ENCODE measurements at places on chromosomes 16 and 17.
A peak's percentile ranks its signal among the peaks of the same experiment; 100 is the strongest.

GRCh38 chr17:12961655-12962054 lies 56.2 kb downstream of the ELAC2 start:
- DNase-seq: no peak

- no peak for DNase-seq
These were observed 157.7 kb downstream of the CDH11 start for GRCh38 chr16:64964126-64964540.

GRCh38 chr16:56608043-56608875 lies at the start of gene MT2A:
Gene MT2A, plus strand, starts transcription at chr16:56608584. Its CDS starts 72 bp downstream, at chr16:56608656.
- DNase-seq: peak; percentile 96

DNA sequence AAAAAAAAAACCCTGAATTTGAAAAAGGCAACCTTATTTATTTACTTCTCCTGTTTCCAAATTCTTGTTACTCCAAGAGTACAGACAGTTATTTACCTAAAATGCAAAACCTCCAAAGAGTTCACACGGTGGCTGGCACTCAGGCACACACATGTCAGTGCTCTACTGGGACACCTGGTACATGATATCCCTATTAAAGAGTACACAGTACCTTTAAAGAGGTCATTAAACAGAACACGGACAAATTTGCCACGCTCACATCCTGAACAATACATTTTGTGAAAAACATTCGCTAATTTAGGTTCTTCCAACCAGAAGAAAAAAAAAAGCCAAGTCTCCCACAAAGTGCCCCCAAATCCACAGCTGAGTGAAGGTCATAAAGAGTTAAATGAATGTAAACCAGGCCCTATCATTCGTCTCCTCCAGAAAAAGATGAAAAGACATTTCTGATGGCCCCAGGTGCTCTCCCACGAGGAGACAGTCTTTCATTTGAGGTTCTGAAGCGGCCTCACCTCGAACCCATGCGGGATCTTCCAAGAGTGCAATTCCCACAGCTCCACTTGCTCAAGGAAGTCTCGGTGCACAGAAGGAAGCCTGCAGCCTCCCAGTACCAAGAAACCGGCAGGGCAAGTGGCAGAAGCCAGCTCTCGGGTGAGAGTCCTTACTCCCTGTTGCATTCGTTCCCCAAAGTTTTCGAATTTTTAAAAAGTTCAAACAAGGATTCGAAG lies 993 bp downstream of the ERN1 start:
- DNase-seq: no peak

DNA sequence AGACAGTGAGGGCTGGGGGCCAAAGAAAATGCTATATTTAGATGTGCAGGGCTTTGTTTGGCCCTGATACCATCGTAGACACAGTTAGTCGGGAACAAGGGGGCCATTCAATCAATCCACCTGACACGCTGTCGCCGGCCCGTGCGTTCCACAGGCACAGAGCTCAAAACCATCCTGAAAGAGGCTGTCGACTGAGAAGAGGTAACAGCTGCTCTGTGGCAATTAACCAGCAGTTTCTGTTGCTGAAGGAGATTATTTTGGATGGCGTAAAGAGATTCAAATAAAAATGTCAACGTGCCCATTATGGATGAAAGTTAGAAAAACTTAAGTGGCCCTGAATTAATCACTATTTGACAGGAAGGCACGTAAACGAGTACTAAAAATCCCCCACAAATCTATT lies 276.2 kb upstream of the IRX5 start:
- DNase-seq: no peak

DNA sequence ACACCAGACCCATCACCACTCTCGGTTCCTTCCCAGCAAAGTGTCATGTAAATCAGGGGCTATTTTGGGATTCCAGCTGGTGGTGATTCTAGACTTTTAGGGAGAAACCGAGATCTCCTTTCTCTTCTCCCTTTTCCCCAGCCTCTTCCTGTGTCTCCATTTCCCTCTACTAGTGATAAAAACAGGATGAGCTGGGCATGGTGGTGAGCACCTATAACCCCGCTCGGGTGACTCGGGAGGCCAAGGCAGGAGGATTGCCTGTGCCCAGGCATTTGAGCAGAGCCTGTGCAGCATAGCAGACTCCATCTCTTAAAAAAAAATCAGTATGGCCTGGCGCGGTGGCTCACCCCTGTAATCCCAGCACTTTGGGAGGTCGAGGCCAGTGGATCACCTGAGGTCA lies 6.1 kb downstream of the TBX21 start:
- DNase-seq: no peak

GRCh38 chr17:58381124-58382035 lies 29.4 kb upstream of the SUPT4H1 start:
- no peak for DNase-seq

DNA sequence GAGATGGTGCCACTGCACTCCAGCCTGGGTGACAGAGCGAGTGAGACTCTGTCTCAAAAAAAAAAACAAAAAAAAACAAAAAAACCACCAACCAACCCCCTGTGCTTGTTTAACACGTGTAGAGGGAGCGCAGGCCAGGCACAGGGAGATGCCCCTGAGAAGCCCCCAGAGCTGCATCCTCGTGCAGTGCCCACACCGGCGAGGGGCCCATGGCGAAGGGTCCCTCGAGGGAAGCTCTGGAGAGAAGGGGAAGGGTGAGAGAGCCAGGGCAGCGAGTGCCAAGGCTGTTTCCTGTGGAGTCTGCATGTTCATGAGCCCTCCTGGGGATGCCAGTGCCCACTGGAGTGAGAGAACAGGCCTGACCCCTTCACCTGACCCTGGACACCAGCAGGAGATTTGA lies 47.8 kb upstream of the GSE1 start:
- no peak for DNase-seq

GRCh38 chr17:67283731-67284516 lies 38.9 kb upstream of the HELZ start:
- DNase-seq: no peak

DNA sequence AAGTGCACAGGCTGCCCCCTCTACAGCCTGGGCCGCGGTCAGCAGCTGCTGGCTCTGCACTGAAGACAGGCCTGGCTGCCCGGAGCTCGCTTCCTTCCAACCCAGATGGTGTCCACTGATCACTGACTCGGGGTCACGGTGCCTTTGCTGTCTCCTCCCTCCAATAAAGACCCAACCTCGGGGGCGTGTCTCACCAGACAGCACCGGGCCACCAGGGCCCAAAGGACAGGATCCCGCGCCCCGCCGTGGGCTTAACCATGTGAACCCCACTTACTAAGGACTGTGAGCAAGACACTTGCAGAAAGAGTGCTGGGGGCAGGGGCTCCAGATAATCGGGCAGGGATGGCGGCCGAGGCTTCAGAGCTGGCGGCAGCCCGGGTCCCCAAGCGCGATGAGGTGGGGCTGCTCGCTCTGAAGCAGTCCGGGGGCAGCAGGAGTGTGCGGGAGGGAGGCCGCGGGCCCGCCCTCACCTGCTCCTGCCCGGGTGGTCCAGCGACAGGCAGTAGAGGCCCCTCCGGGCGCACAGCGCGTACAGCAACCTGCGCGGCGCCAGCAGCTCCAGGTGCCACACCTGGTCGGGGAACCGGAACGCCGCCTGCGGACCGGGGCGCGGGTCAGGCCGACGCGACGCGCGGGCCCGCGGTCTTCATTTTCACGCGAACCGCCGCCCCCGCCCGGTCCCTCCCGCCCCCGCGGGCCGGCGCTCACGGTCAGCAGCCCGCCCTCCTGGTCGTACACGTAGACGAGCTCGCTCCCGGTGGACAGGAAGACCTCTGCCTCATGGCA lies 502 bp downstream of the FAAP100 start:
- no peak for DNase-seq

- no peak for DNase-seq
These were observed 219.0 kb downstream of the CPPED1 start for GRCh38 chr16:12584488-12585233.

DNA sequence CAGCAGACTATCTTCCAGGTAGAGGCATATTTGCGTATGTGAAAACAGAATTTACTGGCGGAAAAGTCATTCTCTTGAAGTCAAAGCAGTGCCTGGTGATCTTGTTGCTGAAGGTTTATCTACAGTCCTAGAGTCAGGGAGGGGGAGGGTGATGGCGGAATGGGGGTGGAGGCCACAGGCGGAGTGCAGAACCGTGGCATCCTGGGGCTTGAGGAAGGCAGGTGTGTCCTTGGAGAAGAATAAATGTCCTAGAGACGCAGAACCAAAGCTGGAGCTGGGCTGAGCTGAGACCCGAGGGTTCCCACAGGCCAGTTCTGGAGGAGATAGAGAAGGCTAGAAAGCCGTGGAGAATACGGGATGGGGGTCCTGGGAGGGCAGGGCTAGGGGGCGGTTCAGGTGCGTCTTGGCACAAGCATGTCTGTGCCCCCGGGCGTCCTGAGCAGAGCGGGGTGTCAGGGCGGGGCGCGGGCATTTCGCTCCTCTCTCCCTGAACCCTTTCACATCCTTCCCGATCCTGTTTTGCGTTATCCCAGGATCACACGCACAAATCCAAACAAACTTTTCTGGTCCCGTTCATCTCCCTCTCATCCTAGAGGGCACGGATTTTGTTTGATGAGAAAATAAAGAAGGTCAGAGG lies 76.9 kb upstream of the CREBBP start:
- no peak for DNase-seq

DNA sequence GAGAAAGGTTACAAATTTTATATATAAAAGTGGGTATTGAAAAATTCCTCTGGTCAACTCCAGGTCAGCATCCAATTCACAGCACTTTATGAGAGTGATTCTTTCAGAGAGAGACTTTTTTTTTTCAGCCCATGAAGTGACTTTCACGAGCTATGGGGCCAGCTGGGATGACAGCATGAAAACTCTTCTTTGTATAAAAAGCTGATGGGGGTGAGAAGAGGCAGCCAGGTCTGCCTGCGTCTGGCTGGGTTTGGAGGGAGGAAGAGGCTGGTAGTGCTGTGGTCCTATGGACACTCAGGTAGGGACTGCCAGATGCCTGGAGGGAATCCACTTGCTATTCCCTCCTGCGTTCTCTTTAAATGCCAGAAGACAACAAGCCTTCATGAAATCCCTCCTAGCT lies 250.6 kb downstream of the UTP18 start:
- DNase-seq: no peak

GRCh38 chr17:41404024-41404671 lies 6.7 kb upstream of the KRT31 start:
- no peak for DNase-seq

DNA sequence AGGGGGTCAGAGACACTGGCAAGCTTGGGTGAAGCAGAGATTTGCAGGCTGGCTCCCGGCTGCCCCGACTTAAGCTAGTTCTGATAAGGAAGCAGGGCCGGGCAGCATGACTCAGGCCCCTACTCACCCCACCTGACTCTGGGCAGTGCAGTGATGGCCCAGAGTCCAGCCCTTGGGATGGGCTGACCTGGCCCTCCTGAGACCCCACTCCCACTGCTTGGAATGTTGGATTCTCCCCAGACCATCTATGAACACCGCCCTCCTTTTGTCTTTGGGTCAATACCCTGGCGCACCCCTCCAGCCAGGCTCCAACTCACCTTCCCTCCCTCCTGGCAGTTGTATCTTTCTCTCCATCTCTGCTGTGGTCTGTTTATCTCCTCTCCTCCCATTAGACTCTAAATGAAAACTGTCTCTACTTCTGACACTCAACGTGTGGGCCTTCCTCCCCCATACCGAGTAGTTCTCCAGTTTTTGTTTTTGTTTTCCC lies 21.0 kb downstream of the LGALS3BP start:
- DNase-seq: no peak

- DNase-seq: no peak
These were observed at the start of gene TMEM100 for GRCh38 chr17:55722742-55723487. Gene TMEM100, minus strand, starts transcription at chr17:55722864. Its CDS starts 1,794 bp downstream, at chr17:55721070.

DNA sequence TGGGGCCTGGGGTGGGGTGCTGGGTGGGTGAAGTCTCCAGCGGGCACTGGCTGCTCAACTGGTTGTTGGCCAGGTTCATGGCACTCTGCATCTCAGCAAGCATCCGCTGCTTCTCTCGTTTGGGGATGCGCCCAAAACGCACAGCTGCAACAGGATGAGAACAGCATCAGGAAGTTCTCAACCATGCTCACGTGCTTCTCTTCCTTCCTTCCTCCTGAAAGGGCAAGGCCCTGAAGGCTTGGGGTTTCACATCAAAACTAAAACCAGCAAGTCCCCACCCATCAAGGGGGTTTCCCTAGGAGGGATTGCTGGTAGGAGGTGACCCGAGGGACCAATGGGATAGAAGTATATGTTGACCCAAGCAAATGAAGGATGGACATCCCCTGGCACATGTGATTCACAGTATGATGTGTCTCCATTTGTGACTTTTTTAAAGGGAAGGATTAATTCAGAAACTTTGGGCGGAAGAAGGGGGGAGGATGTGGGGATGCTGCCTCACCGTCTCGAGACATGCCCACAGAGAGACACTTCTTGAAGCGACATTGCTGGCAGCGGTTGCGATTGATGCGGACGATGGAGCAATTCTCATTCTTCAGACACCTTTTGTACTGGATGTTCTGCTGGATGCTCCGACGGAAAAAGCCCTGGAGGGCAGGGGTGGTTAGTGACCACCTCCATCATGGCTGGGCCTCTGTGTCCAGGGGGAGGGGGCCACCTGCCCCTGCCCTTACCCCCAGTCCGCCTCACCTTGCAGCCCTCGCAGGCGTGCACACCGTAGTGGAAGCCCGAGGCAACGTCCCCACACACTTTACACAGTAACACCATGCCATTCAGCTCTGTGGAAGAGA lies 4.2 kb downstream of the NR1D1 start:
- DNase-seq: peak; percentile 93

- DNase-seq: no peak
These were observed 24.4 kb upstream of the ABCC11 start for GRCh38 chr16:48271728-48272127.

GRCh38 chr16:27568077-27568476 lies 18.1 kb downstream of the KATNIP start:
- DNase-seq: no peak

GRCh38 chr16:87461466-87461991 lies 31.3 kb downstream of the ZCCHC14 start:
- peak; percentile 74 for DNase-seq

DNA sequence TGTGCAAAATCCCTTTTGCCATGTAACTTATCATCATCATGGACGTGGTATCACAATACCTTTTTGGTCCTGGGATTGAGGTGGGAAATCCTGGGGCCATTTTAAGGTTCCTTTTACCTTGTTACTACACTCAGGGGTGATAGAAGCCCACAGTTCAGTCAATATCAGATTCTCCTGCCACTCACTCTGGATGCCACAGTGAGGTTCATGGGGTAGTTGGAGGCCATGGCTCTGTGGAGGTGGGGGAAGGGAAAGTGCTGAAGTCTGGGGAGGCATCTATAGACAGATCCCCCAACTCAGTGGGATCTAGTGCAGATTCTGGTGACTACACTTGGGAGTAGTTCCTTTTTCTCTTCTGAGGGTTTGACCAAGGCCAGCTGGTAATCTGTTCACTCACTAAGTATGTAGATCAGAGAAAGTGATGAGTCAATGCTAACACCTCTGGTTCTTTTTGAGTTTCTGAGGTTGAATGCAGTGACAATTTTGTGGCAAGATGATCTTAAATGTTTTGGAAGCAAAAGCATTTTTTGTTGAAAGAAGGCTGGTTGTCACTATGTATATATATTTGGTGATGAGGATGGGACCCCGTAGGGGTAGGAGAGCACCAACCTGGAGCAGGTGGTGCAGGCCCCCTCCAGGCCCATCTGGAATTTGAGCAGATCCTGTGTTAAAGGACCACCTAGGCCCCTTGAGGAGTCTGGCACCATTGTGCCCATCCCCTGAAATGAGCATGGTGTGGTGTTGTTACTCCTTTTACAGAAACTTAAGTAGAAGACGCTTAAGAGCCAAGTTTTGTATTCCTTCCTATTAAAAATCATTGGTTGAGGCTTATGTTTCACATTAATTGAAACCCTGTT lies 18.8 kb upstream of the IRF8 start:
- peak; percentile 59 for DNase-seq
